ENCODE measurements at places on chromosomes 11 and 22.

DNA sequence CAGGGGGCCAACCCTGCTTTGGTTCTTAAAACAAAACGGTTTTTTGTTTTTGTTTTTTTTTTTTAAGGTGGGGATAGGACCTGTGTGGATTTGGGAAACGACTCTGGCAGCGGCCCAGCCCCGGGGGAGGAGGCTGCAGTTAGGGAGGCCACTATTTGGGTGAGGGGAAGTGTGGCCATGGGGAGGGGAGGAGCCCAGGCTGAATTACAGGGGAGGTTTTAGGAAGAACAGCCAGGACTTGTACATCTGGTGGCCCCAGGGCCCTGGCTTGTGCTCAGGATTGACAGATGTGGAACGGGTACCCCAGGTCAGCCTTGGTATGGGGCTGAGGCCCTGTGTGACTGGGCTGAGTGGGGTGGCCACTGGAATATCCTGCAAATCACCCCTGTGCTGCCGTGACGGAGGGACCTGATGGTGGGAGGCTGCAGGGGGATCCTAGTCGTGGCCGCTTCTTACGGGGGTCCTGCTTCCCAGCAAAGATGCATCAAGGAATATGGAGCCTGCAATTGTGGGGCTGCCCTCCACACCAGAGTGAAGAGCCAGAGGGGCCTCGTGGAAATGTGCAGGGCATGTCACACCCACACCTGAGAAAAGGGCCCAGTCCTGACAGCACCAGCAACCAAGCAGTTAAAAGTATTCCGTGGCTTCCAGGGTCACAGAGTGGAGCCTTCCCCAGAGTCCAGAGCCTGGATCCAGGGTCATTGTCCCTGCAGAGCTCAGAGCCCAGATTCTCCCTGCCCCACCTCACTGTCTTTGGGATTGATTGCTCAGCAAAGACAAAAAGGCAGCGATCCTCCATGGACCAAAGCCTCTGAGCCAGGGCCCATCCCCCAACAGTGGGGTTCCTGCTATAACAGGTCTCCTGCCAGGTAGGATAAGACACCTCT is 55.2 kb upstream of the WNT7B start:
- no peak for DNase-seq

DNA sequence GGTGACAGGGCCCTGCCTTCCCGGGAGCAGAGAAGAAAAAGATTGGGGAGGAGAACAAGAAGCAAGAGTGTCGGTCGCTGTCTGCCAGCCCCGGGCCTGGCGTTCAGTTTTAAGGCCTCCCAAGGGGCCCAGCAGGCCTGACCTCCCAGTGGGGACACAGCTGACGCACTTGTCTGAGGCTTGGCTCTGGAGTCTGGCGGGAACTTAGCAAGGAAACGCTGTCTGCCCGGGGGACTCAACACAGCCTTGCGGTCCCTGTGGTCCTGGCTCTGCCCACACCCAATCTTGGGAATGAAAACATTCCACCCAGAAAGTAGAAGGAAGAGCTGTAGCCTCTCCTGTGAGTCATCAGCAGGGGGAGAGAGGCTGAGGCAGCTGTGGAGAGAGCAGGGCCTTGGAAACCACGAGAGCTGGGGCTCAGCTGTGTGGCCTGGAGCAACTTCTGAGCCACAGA is 54.4 kb downstream of the TRAF6 start:
- DNase-seq, result peak; percentile 100

DNA sequence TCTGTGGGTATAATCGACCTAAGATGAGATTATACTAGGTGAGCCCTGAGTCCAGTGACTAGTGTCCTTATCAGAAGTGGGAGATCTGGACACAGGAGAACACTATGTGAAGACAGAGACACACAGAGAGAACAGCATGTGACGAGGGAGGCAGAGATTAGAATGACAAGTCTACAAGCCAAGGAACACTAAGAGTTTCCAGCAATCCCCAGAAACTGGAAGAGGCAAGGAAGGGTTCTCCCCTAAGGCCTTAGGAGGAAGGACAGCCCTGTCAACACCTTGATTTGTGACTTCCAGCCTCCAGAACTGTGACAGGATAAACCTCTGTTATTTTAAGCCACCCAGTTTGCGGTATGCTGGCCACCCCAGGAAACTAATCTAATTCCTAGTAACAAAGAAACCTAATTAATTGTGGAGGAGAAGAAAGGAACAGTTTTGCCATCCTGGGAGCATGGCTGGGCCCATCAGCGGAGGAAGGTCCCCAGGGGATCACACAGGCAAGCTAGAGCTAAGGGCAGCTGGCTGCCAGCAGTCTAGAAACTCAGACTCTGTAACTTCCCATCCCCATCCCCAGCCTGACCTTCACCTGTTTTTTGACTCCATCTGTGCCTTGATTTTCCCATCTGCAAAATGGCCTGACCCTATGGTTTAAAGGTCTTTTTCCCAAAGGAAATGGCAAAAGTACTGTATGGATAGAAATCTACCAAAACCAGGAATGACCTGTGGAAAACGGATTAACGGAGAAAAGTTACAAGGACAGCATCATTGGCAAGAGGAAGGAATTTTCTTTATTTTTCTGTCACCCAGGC is 10.3 kb upstream of the THOC5 start:
- DNase-seq, result no peak

DNA sequence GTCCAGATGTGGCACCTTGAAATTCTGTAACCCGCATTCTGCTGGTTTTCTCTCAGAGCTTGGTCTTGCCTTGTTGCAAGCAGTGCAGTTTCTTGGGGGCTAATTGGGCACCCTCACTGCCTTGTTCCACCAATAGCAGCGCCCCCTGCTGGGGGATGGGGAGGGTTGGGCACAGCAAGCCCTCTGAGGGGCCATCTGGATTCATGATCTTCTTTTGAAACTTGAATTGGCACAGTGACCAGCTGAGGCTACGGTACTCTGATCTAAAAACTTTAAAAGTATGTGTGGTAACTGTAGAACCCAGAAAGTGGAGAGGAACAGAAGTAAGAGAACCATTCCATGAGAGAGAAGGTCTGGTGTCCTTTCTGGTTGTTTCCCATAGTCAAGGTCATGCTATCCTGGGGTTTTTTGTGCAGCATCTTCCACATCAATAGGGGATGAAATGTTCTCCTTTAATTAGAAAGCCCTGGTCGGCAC is 64.2 kb downstream of the MED15 start:
- peak; percentile 40 for DNase-seq

GRCh38 chr11:65150509-65151299 is 16.4 kb upstream of the SYVN1 start:
- DNase-seq, result peak; percentile 90

Data from fibroblast of skin of scalp (primary cell).